ENCODE measurements at places on chromosomes 7 and 10.

- no peak for DNase-seq
Measured at GRCh38 chr7:87689374-87689773, 61.2 kb downstream of the RUNDC3B start.

GRCh38 chr10:113680190-113681111 lies 739 bp downstream of the CASP7 start:
- DNase-seq = no peak

- DNase-seq = no peak
Measured at GRCh38 chr10:22629852-22630233, 84.5 kb downstream of the PIP4K2A start.

DNA sequence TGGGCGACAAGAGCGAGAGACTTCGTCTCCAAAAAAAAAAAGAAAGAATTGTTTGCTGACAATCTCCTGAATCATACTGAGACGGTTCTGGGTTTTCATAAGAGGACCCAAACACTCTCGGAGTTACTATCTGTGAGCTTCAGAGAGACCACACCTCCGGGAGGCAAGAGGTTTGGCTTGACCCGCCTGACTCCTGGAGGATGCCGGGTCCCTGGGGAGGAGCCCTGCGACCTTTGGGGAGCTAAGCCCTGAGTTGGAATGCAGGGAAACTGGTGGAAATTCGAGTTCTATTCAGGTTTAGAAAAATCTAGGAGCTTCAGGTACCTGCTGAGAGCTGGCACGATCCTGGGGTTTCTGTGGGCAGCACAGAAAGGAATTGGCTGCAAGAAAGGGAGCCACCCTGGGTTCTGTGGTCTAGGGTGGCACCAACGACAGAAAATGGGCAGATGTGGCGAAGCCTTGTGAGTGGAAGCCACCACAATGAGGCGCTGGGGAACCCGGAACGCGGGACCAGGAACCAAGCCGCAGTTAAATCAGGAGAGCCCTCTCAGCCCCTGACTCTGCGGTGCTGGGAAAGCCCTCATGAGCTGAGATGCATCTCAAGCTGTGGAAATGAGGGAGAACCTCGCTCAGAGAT lies 21.9 kb upstream of the GATAD1 start:
- no peak for DNase-seq

- no peak for DNase-seq
Measured at GRCh38 chr10:78853864-78854263, 214.9 kb upstream of the ZMIZ1 start.

DNA sequence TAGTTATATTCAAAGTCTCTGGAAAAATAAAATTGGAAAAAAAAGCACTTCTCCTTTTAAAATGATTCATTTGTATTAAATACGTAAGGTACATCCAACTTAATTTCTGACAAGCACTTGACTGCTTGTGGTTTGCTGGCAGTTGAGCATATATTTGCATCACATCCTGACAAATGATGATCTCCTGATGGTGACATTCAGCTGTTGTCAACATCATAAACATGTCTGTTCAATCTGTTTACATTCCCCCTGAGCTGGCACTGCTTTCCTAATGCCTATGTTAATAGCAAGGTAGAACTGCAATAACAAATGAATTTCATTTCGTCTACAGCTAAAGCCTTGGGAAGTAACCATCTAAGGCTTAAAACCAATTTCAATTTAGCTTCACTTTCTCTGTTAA lies 24.4 kb downstream of the TSPAN12 start:
- no peak for DNase-seq

Data from T-cell (primary cell).